HFFc6 (cell line): ENCODE measurements at places on chromosomes 3 and 15. TPM values are rescaled to one million over a fixed set of nuclear protein-coding genes. Genes with fewer than 3 reads are reported as not detected.

- no peaks in the 10 kb centered on the region for H3K36me3 ChIP-seq
- H3K4me1 ChIP-seq: no peaks in the 10 kb centered on the region
- H3K4me3 ChIP-seq: no peak overlapping the region
- H3K27ac ChIP-seq: no peak overlapping the region
- no peak for DNase-seq
Measured at GRCh38 chr3:69490235-69490634, 104.3 kb upstream of the FRMD4B start.

GRCh38 chr15:90053685-90054466, 48.4 kb downstream of the IDH2 start:
- peaks cover 17% of the 10 kb centered on the region for H3K4me1 ChIP-seq
- no peak for DNase-seq
- H3K27me3 ChIP-seq: no peaks in the 10 kb centered on the region; the same call in 1 of the 2 replicates
- no peak overlapping the region for H3K4me3 ChIP-seq
- no peak overlapping the region for H3K27ac ChIP-seq

CLDN18 gene
- total RNA-seq: not detected in 3 replicates

CPA3 gene
- total RNA-seq: 0.34 and 1.5 TPM in 2 replicates

DNA sequence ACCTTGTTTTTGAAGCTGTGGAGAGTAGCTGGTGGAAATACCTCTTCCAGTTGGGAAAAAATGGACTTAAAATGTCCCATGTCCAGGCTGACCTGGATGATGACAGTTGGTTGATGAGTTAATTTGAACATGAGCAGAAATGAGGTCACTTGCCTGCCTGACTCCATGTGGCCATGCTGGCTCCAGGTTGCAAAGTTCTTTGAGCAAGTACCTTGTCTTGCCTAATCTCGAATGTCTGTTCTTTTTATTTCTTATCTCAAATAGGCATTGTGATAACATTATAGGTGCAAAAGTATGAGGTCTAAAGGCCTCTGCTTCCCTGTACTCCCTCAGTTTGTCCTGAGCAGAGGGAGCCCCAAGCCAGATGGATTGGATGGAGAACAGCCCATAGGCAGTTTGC, 9.0 kb downstream of the MAPKBP1 start:
- no peaks in the 10 kb centered on the region for H3K27me3 ChIP-seq
- peaks cover 51% of the 10 kb centered on the region for H3K4me1 ChIP-seq
- H3K27ac ChIP-seq: no peak overlapping the region
- 0 out of 2 replicates have a peak, but pooled peaks cover 5% of the 10 kb centered on the region for H3K36me3 ChIP-seq

- H3K27ac ChIP-seq: no peak overlapping the region; the same call in 1 of the 2 replicates
- H3K36me3 ChIP-seq: peaks cover 19% of the 10 kb centered on the region
- H3K4me1 ChIP-seq: peaks cover 9% of the 10 kb centered on the region
- no peak overlapping the region for H3K4me3 ChIP-seq
- DNase-seq: no peak
Measured at GRCh38 chr15:42158941-42159340, 2.5 kb upstream of the PLA2G4F start.

- H3K27ac ChIP-seq: no peak overlapping the region
- DNase-seq: peak; percentile 48
- no peak overlapping the region for H3K4me3 ChIP-seq
- H3K36me3 ChIP-seq: no peaks in the 10 kb centered on the region
- peaks cover 45% of the 10 kb centered on the region for H3K4me1 ChIP-seq
Measured at GRCh38 chr15:67501177-67501835, 19.6 kb upstream of the C15orf61 start.

CILP gene
- total RNA-seq: not detected in 3 replicates

- no peaks in the 10 kb centered on the region for H3K27me3 ChIP-seq
- H3K4me1 ChIP-seq: 0 out of 2 replicates have a peak, but pooled peaks cover under 1% of the 10 kb centered on the region
- no peak overlapping the region for H3K4me3 ChIP-seq
- H3K27ac ChIP-seq: no peak overlapping the region
- H3K36me3 ChIP-seq: peaks cover 15% of the 10 kb centered on the region
- DNase-seq: no peak
Measured at GRCh38 chr3:178284181-178284580, 252.1 kb upstream of the KCNMB2 start.

RTP3 gene
- total RNA-seq: not detected in 3 replicates

DNA sequence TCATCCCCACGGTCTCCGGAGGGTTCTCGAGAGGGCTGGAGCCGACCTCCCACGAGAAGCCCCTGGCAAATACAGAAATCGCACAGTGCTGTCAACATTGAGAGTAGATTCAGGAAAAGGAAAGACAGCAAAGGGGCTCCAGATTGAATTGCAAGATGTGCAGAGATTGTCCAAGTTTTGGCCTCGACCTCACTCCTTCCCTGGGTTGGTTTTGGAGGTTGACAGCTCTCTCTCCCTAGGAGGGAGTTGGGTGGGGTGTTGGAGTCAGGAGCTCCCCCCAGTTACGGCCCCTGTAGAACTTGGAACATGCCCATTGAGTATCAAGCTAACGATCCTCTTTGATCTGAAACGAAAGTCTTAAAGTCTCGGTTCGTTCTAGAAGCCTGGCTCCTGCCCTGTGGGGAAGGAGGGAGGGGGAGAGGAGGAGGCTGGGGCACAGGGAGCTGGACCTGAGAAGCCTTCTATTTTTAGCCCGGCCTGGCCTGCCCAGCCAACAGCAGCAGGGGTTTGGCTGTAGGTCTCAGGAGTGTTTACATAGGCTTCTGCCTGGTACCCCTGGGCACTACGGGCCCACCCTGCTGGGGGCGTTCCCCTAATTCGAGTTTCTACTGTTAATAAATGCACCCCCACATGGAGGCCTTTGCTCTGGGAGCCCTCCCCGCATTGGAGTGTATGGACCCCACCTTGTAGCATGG, 672 bp upstream of the KY start:
- H3K27ac ChIP-seq: no peak overlapping the region; the same call in 1 of the 2 replicates
- H3K4me3 ChIP-seq: peak overlapping the region; percentile 86
- DNase-seq: peak; percentile 15
- no peaks in the 10 kb centered on the region for H3K36me3 ChIP-seq

ACAD9 gene
- 37.5 to 46.5 TPM (median 44.3 TPM) in 3 replicates for total RNA-seq
